ENCODE measurements at places on chromosomes 11 and 22.

GRCh38 chr22:50396751-50397370 is 53.7 kb downstream of the PPP6R2 start:
- no peak for DNase-seq

DNA sequence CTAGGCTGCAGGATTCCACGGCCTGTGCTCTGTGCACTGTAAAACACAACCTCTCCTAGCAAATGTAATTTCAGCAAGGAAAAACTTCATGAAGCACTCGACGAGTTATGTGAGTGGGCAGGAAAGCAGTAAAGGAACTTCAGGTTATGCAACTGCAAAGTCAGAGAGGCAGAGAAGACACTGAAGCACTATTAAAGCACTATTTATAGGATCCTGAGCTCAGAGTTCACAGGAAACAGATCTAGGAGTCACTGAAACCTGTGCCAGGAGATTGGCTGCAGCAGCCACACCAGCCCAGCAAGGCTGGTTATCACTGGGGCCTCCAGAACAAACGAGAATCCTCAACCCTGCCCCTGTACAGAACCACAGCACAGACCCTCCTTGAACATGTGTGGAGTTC is 2.5 kb downstream of the SMIM35 start:
- DNase-seq = no peak

- DNase-seq = no peak
These were observed 125.5 kb upstream of the PARVA start for GRCh38 chr11:12251666-12252560.

DNA sequence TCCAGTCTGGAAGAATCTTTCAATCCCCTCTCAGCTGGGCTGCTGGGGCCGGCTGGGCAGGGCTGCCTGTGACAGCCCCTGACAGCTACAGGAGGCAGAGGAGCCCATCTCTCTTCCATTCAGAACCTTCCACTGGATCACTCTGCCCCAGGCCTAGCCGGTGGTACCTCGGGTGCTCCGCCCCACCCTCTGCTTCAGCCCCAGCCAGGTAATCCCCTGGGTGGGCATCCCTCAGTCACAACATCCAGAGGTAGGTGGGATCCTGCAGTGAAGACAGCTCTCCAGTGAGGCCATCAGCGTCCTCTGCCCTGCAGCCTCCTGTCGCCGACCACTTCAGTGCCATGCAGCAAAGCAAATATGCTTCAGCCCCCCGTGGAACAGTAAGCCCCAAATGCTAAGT is 223.7 kb downstream of the DSCAML1 start:
- DNase-seq = no peak

DNA sequence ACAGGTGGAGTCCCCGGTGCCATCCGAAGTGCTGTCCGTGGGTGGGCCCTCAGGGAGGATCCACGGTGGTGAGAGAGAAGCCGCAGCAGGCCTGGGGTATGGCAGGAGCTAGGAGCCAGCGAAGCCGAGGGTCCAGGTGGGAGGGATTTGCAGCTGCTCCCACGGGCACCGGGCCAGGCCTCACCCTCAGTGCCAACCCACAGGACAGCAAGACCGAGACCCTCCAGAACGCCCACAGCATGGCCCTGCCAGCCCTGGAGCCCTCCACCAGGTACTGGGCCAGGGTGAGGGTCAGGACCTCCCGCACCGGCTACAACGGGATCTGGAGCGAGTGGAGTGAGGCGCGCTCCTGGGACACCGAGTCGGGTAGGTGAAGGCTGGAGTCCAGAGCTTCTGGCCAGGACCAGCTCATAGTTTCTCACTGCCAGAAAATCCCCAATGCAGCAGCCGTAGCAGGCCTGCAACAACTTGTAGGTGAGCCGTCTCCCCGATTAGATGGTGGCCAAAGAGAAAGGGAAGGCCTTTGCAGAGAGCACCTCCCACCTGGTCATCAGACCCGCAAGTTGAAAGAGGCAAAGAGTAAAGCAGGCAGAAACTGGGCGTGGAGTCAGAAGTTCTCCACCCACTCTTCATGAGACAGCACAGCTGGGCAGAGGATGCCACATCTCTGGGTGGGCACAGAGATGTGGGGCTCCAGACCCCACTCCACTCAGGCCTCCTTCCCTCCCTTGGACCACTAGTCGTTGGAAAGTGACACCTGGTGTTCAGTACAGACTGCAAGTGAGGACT is 20.4 kb downstream of the CSF2RB start:
- no peak for DNase-seq

DNA sequence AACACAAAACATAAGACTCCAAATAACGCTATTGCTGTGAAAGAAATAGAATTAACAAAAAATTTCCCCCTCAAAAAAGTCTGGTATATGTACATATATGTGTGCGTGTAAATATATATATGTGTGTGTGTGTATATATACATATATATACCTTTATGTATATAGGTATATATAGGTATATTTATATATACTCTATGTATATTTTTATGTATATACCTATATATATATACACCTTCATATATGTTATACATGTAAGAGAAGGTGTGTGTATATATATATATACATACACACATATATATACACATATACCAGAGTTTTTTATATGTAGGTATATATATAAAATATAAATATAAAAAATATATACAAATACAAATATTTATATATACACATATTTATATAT is 199.2 kb downstream of the RAB38 start:
- no peak for DNase-seq

- no peak for DNase-seq
These were observed 151.5 kb downstream of the CCDC34 start for GRCh38 chr11:27211370-27212127.

DNA sequence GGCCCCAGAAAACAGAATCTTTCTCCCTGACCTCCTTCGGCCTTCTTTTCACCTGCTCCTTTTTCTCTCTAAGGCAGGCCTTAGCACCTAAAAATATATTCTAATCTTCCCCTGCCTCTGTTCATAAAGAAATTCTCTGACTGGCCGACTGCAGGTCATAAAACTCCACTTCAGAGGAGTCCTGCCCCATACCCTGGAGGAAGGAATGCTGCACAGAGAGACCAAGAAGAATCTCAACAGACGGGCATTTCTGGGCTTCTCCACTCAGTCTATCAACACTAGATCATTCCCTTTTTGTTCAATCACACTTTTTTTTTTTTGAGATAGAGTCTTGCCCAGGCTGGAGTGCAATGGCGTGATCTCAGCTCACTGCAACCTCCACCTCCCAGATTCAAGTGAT is 19.7 kb upstream of the PGA3 start:
- DNase-seq = no peak

- DNase-seq = no peak
These were observed 18.5 kb downstream of the MORC2 start for GRCh38 chr22:30949934-30950660.

- no peak for DNase-seq
These were observed 76.9 kb upstream of the CTSC start for GRCh38 chr11:88414385-88414861.

DNA sequence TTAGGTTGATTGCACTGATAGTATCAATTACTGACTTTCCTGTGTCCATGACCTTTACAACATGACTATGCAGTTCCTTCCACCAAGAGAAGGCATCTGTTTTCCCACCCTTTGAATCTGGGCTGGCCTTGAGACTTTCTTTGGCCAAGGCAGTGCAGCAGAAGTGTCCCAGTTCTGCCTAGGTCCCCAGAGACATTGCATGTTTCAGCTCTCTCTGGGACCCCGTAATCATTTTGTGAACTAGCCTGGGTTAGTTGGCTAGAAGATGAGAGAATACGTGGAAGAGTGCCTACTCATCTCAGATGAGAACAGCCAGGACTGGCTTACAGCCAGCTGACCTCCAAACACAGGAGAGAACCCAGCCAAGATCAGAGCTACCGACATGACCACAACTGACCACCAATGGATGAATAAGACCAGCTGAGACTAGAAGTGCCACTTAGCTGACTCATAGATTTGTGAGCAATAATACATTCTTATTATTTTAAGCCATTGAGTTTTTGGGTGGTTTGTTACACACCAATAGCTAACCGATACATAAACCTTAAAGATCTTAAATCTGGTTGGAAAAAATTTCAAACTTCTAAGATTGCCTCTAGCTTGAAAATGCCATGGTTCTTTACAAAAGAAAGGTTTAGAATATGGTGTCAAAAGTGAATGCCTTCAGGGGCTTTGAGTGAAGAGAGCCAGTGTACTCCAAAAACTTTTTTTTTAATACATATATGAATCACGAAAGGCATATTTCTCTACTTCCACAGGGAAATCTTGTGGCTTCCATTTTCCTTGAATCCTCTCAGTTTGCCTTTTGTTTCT is 145.2 kb downstream of the FBXO7 start:
- peak; percentile 36 for DNase-seq

DNA sequence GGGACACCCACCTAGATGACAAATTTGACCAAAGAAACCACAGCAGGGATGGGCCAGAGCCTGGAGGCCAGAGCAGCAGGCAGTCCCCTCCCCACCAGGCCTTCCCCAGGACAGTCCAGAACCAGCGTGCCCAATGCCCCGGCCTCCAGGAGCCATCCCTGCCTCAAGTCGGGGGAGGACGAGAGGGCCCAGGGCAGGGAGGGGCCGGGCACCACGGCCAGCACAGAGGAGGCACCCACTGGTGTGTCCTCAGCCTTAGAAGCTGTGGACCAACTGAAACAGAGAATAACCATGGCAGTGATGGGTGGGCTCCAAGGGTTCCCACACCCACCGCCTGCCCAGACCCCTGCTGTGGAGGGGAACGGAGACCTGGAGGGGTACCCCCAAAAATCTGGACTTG is 28.3 kb upstream of the TCF20 start:
- DNase-seq = no peak

GRCh38 chr11:67665541-67666302 is 8.7 kb downstream of the ALDH3B2 start:
- peak; percentile 68 for DNase-seq

- no peak for DNase-seq
These were observed 45.5 kb downstream of the PIWIL3 start for GRCh38 chr22:24728790-24729637.

DNA sequence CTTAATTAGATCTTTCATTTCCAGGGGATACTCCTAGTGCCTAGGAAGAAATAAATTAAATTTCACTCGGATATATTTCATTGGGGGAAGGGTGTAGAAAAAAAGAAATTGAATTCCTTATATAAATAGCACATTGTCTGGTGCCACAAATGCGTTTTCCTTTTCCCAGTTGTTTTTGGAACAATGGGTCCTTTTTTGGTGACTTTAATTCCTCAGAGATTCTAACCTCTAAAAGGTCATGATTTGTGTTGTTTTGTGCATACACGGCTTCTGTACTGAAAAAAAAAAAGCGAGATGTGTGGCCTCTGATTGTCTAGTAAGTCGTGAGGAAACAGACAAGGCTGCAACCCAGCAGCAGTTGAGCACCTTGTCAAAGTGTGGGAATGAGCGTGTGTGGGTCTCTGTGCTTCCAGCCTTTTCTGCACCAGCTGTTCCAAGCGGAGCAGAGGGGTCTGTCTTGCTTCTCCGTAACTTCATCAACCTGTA is 64.5 kb upstream of the CRTAM start:
- DNase-seq = no peak

Data from SJSA1 (cell line).